IMR-90 (cell line): ENCODE measurements at places on chromosomes 12 and 14.

- no peak for DNase-seq
These were observed 22.3 kb downstream of the AKAP3 start for GRCh38 chr12:4626543-4626942.

DNA sequence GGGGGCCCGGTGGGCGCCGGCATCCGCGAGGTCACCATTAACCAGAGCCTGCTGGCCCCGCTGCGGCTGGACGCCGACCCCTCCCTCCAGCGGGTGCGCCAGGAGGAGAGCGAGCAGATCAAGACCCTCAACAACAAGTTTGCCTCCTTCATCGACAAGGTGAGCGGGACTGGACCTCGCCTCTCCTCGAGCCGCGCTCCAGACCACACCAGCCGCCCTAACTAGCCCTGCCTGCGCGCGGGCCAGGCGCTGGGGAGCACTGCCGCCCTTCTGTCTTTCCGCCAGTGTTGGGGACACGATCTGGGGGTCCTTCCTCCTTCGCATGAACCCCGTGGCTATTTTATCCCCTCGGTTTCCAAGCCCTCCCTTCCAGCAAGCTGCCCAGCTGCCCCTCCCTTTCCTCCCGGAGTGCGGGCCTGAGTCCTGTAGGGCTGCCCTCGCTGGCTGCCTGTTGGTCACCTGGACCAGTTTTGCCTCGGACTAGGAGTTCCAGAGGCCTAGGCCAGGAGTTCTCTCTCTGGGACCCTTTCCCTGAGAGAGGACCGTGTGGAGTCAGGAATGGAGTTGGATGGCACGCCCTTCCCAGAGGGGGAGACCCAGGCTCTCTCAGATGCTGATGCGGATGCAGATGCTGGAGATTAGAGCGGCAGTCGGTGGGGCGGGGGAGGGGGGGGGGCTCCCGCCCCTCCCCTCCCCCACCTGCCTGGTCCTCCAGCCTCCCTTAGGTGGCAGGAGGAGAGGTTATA is 592 bp downstream of the KRT7 start:
- DNase-seq: no peak

- DNase-seq: no peak
These were observed 149.5 kb downstream of the BMP4 start for GRCh38 chr14:53807108-53807507.

DNA sequence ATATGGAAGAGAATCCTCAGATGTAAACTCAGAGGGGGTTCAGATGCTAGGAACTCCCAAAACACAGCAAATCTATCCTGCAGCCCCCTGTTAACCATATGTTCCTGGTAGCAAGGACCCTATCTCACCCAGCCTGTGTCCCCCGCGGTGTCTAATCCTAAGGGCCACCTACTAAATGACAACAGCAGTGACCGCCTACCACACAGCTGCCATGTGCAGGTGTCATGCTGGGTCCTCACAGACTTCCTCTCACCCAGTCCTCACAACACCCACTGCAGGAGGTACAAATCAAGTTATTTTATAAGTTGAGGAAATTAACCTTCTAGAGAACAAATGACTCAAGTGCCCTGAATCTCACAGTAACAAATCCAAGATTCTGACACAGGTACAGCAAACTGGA is 73.9 kb downstream of the ITPK1 start:
- DNase-seq: no peak

GRCh38 chr12:72025524-72025923 is 86.9 kb downstream of the TPH2 start:
- DNase-seq: no peak

GRCh38 chr14:22583994-22584393 is 5.0 kb downstream of the DAD1 start:
- no peak for DNase-seq

- no peak for DNase-seq
These were observed 12.0 kb downstream of the GALNT9 start for GRCh38 chr12:132317233-132317938.

GRCh38 chr14:61222388-61222787 is 58.8 kb downstream of the TMEM30B start:
- DNase-seq: no peak

DNA sequence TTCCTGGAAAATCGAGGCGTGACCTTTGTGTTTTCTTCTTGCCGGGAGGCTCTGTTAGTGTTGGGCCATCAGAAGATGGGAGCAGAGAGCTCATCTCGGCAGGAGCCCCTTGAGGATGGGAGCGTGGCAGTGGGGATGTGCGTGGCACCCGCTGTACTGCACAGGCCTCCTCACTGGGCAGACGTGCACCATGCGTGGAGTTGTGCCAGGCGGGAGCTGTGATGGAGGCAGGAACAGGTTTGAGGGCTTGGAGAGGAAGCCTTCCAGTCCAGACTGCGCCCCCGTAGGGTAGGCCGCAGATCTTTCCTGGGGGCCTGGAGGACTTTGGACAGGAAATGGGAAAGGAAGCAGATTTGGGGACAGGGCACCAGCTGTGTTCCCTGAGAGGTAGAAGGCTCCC is 197.5 kb downstream of the TSPAN9 start:
- DNase-seq: no peak

DNA sequence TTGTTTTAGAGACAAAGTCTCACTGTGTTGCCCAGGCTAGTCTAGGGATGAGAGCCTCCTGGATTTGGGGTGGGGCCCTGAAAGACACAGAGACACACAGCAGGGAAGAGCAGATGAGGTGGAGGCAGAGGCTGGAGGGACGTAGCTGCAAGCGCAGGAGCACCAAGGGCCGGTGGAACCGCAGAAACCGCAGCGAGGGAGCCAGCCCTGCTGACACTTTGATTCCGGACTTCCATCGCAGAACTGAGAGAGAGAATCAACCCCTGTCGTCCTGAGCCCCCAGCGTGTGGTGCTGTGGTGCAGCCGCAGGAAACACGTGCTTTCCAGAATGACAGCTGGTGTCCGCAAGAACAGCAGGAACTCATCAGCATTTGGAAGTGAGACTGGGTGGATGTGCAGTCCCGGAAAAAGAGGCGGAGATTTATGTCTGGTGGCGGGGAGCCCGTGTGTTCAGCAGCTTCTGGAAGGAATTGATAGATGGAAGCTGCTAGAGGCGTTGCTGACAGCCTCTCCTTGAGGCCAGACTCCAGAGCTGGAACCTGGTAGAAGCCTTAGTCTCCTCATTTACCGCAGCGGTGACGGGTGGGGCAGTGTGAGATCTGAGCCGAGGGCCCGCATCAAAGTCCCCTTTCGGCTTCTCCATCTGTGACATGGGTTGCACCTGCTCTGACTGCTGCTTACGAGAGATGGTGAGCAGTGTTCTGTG is 21.9 kb upstream of the KLC1 start:
- peak; percentile 92 for DNase-seq

- no peak for DNase-seq
These were observed 268.9 kb downstream of the FLRT2 start for GRCh38 chr14:85798856-85799255.
